ENCODE measurements at places on chromosomes 7 and 10.

DNA sequence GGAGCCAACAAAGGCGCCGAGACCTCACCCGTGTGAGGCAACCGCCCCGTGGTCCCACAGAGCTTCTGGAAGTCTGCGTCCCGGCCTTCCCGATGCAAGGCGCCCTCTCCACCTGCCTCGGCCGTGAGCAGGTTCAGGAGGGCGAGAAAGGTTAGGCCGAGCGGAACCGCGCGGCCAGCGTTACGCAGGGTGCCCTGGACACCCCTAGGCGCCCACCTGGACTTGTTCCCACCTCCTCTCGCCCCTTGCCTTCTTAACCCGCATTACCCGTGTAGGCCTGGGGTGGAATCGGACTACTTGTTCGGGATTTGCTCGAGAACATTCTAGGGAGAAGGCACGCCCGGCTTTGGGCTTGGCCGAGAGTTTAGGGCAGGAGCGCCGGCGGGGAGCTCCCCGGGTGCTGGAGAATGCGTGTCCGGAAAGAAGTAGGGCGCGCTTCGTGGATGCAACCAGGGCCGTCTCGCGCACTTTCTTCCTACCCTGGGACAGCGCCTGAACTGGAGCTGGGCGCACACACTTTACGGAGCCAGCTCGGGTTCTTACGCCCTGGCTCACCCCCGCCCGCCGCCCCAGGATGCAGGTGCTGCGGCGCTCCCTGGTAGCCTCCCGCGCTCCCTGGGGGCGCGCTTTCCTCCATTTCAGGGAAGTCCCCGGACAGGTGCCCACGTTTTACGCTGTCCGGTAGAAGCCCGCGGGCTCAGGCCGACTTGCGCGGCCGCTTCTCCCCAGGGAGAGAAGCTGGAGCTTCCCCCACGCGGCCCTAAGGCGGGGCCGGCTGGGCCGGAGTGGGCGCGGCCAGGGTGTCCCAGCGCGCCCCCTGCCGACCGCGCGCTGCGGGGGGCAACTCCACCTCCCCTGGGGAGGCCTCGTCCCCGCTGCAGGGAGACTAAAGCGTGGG lies 74.5 kb downstream of the INSIG1 start:
- DNase-seq: no peak

- DNase-seq: no peak
Measured at GRCh38 chr7:96380111-96380512, 58.2 kb upstream of the SLC25A13 start.

- DNase-seq: no peak
Measured at GRCh38 chr7:99860281-99861127, 16.3 kb downstream of the OR2AE1 start.

- no peak for DNase-seq
Measured at GRCh38 chr7:113197274-113197673, 78.9 kb upstream of the SMIM30 start.

- DNase-seq: no peak
Measured at GRCh38 chr10:121221991-121222390, 370.8 kb downstream of the WDR11 start.

- DNase-seq: no peak
Measured at GRCh38 chr10:43976292-43976691, 327.6 kb upstream of the ZNF32 start.

DNA sequence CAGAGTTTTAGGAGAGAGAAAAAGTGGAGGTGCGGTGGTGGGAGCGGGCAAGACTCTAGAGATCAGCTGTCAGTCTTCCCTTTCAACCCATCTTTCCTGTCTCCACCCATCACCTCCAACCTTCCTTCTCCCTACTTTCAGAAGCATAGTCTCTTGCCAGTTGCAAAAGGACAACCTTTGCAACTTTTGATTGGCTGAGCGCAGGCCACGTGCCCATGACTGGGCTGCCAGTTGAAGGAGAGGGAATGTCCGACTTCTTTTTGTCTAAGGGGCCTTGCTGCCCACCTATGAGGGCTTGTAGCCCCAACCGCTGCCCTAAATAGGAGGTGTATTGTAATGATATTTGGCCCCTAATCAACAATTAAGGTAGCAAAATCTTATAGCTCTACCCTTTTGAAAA lies 12.6 kb downstream of the CYP26A1 start:
- DNase-seq: no peak

DNA sequence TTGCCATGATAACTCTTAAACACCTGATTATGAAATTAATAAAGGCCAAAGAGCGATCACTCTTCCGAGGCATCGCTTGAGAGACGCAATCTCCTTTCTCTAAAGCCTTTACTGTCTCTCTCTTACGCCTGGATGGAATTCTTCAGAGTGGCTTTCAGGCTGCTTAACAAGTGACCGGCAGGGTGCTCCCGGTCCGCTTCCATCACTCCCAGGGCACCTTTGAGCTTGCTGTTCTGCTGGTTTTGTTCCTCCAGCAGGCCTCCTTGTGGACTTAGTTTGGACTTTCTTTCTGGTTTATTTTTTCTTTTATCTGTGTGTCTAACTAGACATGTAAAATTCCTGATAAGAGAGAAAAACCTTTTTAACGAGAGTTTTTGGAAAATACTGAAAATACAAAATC lies 60.9 kb downstream of the MRPL32 start:
- no peak for DNase-seq

DNA sequence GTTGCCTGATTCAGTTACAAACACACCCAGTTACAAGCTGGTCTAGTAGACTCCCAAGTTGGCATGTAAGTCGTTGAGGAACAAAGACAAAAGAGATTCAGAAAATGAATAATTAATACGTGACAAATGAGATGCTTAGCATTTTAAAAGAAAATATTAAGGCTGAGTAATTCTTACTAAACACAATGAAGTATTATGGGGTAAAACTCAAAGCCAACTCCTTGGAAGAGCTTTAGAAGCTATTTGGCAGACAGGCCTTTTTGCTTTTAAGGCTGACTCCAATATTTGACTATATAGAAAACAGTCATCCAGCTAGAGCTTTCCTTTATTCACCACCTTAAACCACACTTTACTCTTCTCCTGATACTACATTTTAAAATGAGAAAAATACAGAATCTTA lies 5.4 kb downstream of the TRDMT1 start:
- no peak for DNase-seq

GRCh38 chr10:132611026-132611910 lies 73.7 kb downstream of the INPP5A start:
- no peak for DNase-seq

DNA sequence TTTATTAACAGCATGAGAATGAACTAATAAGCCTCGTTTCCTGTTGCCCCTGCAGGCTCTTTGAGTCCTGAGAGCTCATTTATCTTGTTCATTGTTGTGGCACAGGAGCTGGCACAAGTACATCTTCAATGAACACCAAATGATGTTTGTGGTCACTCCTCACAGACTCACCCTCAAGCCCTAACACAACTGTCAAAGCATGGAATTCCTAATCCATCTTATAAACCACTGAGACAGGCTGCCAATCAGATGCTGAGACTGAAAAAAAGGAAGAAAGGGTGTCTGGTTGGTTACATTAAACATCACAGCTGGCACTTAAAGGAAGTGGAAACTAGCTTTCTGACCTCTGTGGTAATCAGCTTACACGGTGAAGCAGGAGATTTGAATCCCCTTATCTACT lies 7.7 kb upstream of the CCDC172 start:
- DNase-seq: no peak

- DNase-seq: no peak
Measured at GRCh38 chr7:23672033-23672432, 8.0 kb upstream of the FAM221A start.

DNA sequence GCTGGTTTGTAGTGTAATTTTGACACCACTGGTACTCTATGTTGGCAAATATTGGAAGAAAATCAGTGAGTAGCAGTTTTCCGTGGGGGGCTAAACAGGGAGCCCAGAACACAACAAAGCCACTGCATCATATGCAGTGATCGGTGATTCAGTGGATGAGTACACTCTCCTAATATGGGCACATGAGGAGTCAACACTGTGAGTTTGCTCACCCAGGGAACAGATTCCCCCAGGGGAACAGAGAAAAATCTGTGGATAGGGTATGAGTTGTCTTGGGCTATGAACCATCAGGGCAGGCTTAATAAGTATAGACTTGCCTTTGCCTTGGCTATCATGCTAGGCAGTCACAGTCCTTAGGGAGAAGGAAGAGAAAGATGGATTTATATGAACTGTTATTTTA lies 227.7 kb upstream of the SEMA3E start:
- no peak for DNase-seq
